Eye (tissue), 1 donor: ENCODE measurements at places on chromosomes 11 and 22.

DNA sequence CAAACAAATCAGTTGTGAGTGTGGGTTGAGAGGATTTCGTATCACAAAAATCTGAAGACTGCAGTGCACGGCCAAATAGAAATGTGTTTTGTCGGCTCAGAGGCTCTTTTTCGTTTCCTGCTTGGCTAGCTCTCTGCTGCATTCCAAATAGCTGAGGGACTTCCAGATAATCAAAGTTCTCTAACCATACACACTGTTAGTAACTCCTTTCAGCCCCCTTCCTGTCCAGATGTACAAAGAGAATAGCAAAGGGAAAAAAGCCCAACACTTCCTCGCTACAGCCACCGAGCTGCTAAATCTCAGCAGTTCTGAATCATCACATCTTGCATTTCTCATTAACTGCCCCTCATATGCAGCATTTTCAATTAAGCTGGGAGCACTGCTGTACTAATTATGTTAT, 203.1 kb downstream of the TENM4 start:
- DNase-seq = peak; percentile 76

GRCh38 chr11:13963169-13963948, 836 bp downstream of the SPON1 start:
- DNase-seq = peak; percentile 80

- DNase-seq = no peak
Measured at GRCh38 chr22:48754611-48755058, 1073.0 kb downstream of the BRD1 start.

GRCh38 chr11:11036185-11036847, 178.5 kb upstream of the ZBED5 start:
- DNase-seq = no peak

GRCh38 chr11:8989453-8989852, 14.3 kb downstream of the NRIP3 start:
- DNase-seq = no peak

DNA sequence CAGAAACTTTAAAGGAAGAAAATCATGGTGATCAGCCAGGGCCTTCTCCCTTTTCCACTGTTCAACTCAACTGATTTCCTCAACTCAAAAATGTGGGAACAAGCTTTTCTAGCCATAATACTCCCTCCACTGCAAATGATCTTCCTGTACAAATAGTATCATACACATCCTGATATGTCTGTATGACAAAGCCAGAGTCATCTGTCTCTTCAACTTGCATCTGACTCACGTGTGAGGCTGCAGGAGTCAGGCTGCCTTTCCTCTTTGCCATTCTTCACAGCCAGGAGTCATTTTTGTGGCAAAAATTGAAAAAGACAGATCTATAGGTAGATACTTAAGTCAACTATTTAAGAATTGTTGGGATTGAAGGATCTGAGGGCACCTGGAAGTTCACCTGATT, 13.3 kb downstream of the PATZ1 start:
- DNase-seq = no peak

- DNase-seq = no peak
Measured at GRCh38 chr22:19329454-19329853, 37.9 kb upstream of the CLTCL1 start.

- DNase-seq = no peak
Measured at GRCh38 chr11:61985869-61986268, 18.4 kb upstream of the FTH1 start.

- DNase-seq = no peak
Measured at GRCh38 chr11:86171627-86172026, 72.9 kb upstream of the EED start.

DNA sequence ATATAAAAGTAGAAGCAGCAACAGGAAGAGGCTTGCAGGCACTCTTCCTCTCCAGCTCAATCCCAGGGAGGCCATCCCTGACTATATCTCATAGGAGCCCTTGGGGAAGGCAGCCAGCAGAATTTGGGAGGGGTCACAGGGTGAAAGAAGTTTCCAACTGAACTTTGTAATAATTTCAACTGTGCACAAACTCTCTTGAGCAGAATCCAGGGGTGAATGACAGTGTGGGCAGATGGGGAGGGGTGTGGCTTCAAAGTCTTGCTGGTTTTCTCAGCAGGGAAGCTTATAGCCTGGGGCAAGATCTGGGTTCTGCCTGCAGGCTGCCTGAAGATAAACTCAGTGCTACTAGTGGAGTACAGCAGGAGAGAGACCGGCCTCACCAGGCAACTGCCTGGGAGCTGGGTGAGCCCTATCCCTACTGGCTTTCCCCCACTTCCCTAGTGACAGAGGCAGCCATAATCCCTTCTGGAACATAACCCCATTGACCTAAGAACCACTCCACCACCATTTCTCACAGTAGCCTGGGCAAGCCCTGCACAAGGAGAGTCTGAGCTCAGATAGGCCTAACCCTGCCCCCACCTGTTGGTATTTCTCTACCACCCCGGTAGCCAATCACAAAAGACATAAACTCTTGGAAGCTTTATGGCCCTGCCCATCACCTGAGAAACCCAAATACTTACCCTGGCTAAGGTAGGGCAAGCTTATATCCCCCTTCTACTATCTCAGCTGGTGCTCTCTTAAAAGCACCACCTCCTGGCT, 17.8 kb upstream of the TTC12 start:
- DNase-seq = peak; percentile 30

GRCh38 chr11:64607381-64607985, 16.5 kb downstream of the SLC22A12 start:
- DNase-seq = no peak
